ENCODE measurements at places on chromosomes 5 and 9.

GRCh38 chr5:146516151-146516475 lies at the start of gene GPR151:
GPR151 (minus strand) TSS chr5:146516190; CDS start chr5:146516113, 77 bp downstream.
- no peak for DNase-seq

DNA sequence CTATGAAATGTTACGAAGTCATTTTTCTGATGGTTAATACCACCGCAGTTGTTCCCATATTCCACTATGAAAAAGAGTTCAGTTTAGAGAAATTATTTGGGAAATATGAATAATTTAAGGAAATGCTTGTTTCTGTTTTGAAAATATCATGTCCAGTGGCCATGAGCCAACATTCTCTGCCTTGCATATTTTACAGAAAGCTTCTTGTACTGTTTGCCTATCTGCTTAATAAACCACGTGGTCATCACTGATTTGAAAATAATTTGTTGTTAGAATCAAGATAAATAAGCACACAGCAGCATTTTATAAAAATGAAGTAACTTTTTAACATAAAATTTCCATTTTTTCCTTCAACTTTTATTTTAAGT lies 381.5 kb upstream of the CDH18 start:
- no peak for DNase-seq

DNA sequence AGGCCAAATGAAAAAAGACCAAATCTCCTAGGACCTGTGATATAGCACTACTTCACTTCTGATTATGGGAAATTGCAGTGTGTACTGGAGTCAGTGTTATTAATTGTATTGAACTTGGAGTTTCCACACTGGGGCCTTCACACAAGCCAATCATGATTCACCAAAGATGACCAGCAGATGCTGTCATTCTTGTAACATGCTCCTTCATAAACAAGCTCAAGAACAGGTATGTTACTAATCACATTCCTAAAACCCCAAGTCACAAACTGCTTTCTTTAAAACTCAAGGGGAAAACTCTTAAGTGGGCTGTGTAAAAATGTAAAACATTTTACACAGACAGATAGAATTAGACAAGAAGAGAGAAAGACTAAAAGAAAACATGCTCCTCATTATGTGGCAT lies 5.6 kb downstream of the KLHL3 start:
- DNase-seq: no peak

DNA sequence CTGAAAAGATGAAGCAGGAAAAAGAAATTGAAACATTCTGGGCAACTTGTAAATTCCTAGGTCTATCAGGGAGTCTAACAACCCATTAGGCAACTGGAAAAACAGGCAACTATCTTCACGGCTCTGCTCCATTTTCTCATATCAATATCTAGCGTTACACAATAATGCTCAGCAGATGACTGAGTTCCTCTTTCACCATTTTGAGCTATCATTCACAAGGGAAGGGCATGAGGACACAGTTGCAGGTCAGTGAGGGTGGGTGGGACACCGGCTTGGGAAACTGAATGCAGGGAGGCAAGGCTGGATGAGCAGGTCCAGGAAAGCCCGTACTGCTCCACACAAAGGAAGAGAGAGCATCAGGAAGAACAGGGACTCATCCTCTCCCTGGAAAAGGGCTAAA lies 67.0 kb downstream of the FRMD3 start:
- DNase-seq: no peak

- peak; percentile 17 for DNase-seq
Measured at GRCh38 chr9:6646293-6646636, 736 bp upstream of the GLDC start.

- DNase-seq: no peak
Measured at GRCh38 chr9:84858364-84858763, 188.8 kb downstream of the NTRK2 start.

DNA sequence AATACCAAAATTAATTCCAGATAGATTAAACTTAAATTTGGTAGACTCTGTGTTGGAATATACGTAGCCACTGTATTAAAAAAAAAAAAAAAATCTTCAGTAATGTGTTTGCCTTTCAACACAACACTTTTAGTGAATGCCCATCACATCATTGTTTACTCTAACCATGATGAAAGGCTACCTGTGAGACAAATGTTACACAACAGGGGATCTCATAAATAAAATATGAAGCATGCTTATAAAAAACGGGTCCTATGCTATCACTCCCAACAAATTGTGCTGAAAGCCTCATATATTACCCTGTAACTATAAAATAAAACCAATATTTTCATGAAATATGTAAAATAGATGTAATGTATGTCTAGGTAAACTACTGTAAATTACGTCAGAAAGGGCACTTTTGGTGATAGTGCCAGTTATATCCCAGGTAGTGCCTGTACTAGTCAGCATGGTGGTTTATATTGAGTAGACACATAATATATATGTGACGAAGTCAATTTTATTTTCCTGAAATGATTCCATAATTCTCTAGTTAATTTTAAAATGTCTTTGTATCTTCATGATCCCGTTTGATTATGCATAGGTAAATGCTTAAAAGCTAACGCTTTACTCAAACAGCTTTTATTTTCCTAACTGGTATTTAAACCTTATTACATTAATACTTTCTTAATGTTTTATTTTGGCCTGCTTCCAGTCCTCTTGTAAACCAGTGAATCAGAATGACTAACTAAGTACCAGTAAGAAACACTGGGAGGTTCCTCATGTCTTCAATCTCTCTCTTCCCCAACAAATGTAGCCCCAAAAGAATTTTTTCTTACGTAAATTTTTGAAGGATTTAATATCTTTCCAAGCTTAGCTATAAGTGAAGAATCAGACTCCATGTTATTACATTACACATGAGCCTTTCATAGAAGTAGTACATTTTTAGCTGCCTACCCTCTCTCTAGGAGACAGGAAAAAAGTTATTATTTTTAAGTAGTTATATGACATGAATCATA lies 420.3 kb downstream of the GABRG2 start:
- no peak for DNase-seq

DNA sequence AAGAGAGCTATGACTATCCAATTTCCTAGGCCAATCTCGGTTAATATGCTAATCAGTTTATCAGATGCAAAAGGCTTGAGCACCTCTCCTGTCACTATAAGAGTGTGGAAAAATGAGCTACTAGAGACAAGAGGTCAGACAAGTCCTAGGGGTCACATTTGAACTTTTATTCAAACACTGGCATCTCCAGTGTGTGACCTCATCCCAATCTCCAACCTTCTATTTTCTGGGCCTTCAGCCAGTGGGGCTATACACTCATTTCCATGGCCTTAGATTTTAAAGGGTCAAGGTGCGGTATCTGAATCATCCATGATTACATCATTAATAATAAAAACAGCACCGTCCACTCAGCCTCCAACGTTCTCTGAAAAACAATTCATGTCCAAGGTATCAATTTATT lies 139.6 kb upstream of the LRRTM2 start:
- no peak for DNase-seq

GRCh38 chr5:134526483-134527155 lies 1.1 kb downstream of the JADE2 start:
- peak; percentile 56 for DNase-seq

- DNase-seq: no peak
Measured at GRCh38 chr9:93709600-93710369, 133.4 kb downstream of the PHF2 start.
